B cell (primary cell): ENCODE measurements at places on chromosomes 2 and 18. TPM values are rescaled to one million over a fixed set of nuclear protein-coding genes. Genes with fewer than 3 reads are reported as not detected.

LBX2 gene
- 0.97 and 2.0 TPM in 2 replicates for total RNA-seq

DCDC2C gene
- not detected in 2 replicates for total RNA-seq

LANCL1 gene
- total RNA-seq = 26.8 and 30.0 TPM in 2 replicates

LOXHD1 gene
- total RNA-seq = not detected in 2 replicates

EFEMP1 gene
- total RNA-seq = not detected in 2 replicates

CTNNA2 gene
- total RNA-seq = not detected in 2 replicates

DYSF gene
- total RNA-seq = 0.15 and 0.17 TPM in 2 replicates

APLF gene
- total RNA-seq = 6.3 and 7.4 TPM in 2 replicates

EGR4 gene
- 0.30 and 0.41 TPM in 2 replicates for total RNA-seq

SRD5A2 gene
- not detected in 2 replicates for total RNA-seq

TMEM17 gene
- total RNA-seq = not detected in 2 replicates

NEU2 gene
- total RNA-seq = not detected in 2 replicates

VWC2L gene
- not detected in 2 replicates for total RNA-seq

FBXO48 gene
- total RNA-seq = 3.2 TPM in 2 replicates

DNA sequence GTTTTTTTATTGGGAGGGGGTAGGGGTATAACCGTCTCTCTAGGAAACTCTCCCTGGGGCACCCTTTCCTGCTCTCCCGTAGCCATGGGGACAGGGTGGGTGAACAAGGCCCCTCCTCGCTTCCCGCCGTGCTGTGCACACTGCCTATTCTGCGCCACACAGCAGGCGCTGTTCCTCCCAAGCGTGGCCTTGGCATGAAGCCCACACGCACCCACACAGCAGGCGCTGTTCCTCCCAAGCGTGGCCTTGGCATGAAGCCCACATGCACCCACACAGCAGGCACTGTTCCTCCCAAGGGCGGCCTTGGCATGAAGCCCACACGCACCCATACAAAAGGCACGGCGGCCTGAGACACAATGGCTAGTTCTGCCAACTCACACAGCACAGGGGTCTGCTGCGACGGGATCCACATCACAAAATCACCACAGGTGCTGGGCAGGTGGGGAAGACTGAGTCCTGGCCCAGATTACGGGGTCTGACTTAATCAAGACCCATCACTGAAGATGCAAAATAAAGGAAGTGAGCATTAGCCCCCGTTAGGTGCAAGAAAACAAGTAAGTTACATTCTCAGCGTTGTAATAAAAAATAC lies 46.6 kb upstream of the TPO start:
- H3K4me1 ChIP-seq = peaks cover 13% of the 10 kb centered on the region
- H3K27ac ChIP-seq = peak overlapping the region; percentile 45
- no peaks in the 10 kb centered on the region for H3K36me3 ChIP-seq

- H3K36me3 ChIP-seq = no peaks in the 10 kb centered on the region
- DNase-seq = no peak
- no peaks in the 10 kb centered on the region for H3K4me1 ChIP-seq
- H3K27ac ChIP-seq = no peak overlapping the region
- H3K4me3 ChIP-seq = no peak overlapping the region
Measured at GRCh38 chr2:21014364-21015280, 29.3 kb downstream of the APOB start.

DNA sequence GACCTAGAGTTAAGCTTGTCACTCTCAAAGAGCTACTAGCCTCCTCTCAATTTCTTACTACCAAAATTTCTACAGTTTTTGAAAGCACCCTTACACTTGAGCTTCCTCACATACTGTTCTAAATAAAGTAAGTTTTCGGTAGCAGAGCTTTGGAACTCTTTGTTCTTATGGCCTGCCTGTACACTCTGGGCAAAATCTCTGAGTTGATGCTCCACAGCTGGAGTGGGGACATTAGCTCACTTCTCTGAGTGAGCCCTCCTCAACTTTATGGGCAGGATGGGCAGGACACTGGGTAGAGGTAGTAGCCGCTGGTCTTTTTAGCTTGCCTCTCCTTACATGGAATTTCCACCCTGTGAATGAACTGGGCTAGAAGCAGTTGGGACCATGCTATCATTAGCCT lies 127.8 kb downstream of the FAM210A start:
- no peak for DNase-seq
- H3K4me3 ChIP-seq = no peak overlapping the region
- no peaks in the 10 kb centered on the region for H3K27me3 ChIP-seq
- no peaks in the 10 kb centered on the region for H3K4me1 ChIP-seq
- H3K27ac ChIP-seq = no peak overlapping the region

- H3K27ac ChIP-seq = no peak overlapping the region
- no peaks in the 10 kb centered on the region for H3K27me3 ChIP-seq
- no peaks in the 10 kb centered on the region for H3K36me3 ChIP-seq
- no peaks in the 10 kb centered on the region for H3K4me1 ChIP-seq
Measured at GRCh38 chr18:22914633-22915032, 18.5 kb upstream of the RBBP8 start.

- no peak overlapping the region for H3K4me3 ChIP-seq
- peaks cover 14% of the 10 kb centered on the region for H3K4me1 ChIP-seq
- H3K36me3 ChIP-seq = peaks cover 93% of the 10 kb centered on the region
- DNase-seq = no peak
Measured at GRCh38 chr2:233184669-233185068, 66.8 kb upstream of the ATG16L1 start.

DNA sequence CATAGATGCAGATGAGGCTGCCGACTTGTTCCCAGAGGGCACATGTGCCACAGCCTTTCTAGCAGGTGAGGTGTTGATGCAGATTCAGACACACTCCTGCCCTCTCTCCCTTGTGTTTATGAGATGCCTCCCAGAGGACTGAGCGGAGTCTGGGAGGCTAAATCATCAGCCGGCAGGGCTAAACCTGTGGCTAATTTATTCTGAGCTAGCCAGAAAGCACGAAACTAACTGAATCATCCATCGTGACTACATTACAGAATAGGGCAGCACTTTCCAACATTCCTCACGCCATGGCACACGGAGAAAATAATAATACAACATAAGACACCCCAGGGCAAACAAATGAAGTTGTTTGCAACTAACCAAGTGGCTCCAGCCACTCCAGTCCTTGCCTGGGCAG lies 101.7 kb upstream of the FZD7 start:
- H3K36me3 ChIP-seq = no peaks in the 10 kb centered on the region
- DNase-seq = no peak
- no peaks in the 10 kb centered on the region for H3K4me1 ChIP-seq

DNA sequence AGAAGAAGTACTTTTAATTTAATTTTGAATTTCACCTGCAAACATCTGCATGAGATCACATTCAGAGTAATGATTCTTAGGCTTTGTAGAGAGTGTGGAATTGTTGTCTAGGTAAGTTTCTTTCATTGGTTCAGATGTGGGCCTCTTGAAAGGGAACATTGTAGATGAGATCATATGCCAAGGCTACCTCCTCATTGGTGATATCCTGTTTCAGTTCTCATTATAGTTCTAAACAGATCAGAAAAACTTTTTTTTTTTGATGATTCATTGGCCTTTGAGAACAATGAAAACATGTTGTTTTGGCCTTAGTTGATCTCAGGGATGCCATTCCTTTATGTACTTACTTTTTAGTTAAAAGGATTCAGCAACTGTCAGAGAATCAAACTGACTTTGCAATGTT lies 44.5 kb downstream of the EML6 start:
- no peak overlapping the region for H3K27ac ChIP-seq
- H3K27me3 ChIP-seq = no peaks in the 10 kb centered on the region

- H3K4me3 ChIP-seq = no peak overlapping the region
- H3K27ac ChIP-seq = no peak overlapping the region
- H3K27me3 ChIP-seq = no peaks in the 10 kb centered on the region
Measured at GRCh38 chr18:36543991-36544725, 246.6 kb downstream of the FHOD3 start.

DNA sequence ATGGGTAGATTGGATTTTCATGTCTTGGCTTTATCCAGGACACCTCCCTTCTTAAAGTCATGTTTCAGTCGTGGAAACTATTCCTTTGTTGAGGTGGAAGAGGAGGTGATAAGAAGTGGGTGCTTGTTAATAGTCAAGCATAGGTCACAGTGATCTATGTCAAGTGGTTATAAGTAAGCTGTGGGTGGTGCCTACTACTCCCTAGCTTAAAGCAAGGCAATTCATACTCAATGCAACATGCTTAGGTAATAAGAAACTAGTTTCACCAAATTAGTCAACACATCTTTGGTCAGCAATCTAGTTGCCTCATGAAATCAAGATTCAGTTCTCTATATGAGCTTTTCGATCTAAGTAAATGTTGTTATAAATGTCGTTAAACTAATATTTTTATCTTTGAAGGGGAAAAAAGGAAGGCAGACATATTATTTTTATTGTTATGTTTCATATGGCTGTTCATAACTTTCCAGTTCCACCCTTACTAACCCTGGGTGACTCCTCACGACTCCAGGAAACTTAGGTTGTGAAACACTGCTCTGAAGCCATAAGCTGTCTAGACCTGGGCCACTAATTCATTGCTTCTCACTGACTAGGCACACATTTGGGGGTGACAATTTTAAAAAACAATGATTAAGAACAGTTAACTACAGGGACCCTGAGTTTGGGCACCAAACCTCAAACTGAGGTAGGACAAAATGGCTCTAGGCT lies 5.8 kb upstream of the ABCB11 start:
- H3K27me3 ChIP-seq = no peaks in the 10 kb centered on the region
- no peak overlapping the region for H3K27ac ChIP-seq
- H3K4me3 ChIP-seq = no peak overlapping the region
- no peak for DNase-seq
- H3K36me3 ChIP-seq = no peaks in the 10 kb centered on the region
- H3K4me1 ChIP-seq = peaks cover 9% of the 10 kb centered on the region

DNA sequence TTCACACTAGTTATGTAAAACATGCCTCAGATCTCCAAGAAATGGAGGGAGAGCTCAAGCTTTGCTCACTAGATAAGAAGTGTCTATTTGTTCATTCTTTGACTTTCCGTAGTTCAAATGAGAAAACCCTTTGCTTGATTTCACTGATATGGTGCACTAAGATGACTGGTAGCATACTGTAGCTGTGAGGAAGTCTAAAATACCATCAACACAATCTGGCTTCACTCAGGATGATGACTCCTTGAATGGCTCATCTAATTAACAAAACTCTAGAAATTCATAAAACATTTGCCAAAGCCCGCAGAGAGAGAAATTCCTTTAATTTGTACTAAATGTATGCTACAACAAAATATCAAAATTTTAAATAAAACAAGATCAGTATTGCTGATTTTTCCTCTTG lies 152.8 kb upstream of the STK17B start:
- DNase-seq = no peak
- H3K4me3 ChIP-seq = no peak overlapping the region
- no peaks in the 10 kb centered on the region for H3K36me3 ChIP-seq
- no peak overlapping the region for H3K27ac ChIP-seq

- no peaks in the 10 kb centered on the region for H3K36me3 ChIP-seq
- H3K27me3 ChIP-seq = no peaks in the 10 kb centered on the region
- no peak overlapping the region for H3K27ac ChIP-seq
- no peaks in the 10 kb centered on the region for H3K4me1 ChIP-seq
- no peak for DNase-seq
Measured at GRCh38 chr2:235521844-235522243, 28.0 kb downstream of the AGAP1 start.

- no peak for DNase-seq
- peaks cover 14% of the 10 kb centered on the region for H3K27me3 ChIP-seq
- no peak overlapping the region for H3K27ac ChIP-seq
Measured at GRCh38 chr18:57149531-57149930, 2.6 kb downstream of the BOD1L2 start.

DNA sequence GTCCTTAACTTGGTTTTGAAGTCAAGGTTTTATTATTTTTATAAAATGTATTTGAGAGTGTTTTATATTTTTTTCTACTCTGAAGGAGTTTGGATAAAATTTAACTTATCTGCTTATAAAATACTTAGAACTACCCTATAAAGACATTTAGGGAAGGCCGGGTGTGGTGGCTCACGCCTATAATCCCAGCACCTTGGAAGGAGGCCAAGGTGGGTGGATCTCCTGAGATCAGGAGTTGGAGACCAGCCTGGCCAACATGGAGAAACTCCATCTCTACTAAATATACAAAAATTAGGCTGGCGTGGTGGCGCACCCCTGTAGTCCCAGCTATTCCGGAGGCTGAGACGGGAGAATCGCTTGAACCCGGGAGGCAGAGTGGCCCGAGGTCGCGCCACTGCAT lies 486.4 kb downstream of the DSC3 start:
- no peak overlapping the region for H3K4me3 ChIP-seq
- H3K4me1 ChIP-seq = no peaks in the 10 kb centered on the region
- H3K27me3 ChIP-seq = no peaks in the 10 kb centered on the region
- no peak overlapping the region for H3K27ac ChIP-seq

- no peaks in the 10 kb centered on the region for H3K27me3 ChIP-seq
- H3K36me3 ChIP-seq = no peaks in the 10 kb centered on the region
- H3K4me1 ChIP-seq = no peaks in the 10 kb centered on the region
- no peak for DNase-seq
- no peak overlapping the region for H3K4me3 ChIP-seq
Measured at GRCh38 chr2:8049851-8050571, 631.8 kb upstream of the ID2 start.

DNA sequence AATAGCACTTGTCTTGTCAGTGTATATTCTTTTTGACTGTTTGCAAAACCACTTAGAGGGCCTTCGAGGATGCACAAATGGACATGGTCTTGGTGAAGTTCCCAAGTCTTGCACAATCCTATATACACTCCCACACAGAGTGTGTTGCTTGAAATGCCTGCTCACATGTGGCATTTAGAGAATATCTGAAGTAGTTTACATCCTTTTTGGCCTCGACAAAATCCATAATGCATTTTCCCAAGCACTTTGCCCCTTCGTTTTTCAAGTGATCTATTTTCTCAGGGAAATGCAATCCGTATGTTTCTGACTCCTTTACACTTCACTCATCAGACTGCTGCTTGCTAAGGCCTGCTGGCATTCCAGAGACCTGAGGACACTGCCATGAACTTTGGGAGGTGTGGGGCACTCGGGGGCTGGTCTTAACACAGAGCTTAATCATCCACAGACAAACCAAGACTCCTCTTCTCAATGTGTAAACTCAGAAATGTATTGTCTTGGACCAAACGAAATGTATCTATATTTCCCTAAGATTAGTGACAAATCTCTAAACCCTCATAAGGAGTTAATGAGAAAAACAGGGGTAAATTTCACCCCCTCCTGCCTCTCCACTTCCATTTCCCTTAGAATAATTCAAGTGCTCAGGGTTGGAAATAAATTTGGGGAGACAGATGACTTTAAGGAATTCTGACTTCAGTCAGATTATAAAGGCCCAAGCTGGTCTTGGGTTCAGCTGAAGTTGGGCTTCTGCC lies 219.3 kb upstream of the APCDD1 start:
- H3K4me3 ChIP-seq = no peak overlapping the region
- H3K27ac ChIP-seq = no peak overlapping the region
- no peaks in the 10 kb centered on the region for H3K4me1 ChIP-seq
- no peaks in the 10 kb centered on the region for H3K27me3 ChIP-seq
